ENCODE measurements at places on chromosomes 7 and 10.

GRCh38 chr7:28207486-28208158 lies 27.0 kb upstream of the JAZF1 start:
- no peak for DNase-seq

DNA sequence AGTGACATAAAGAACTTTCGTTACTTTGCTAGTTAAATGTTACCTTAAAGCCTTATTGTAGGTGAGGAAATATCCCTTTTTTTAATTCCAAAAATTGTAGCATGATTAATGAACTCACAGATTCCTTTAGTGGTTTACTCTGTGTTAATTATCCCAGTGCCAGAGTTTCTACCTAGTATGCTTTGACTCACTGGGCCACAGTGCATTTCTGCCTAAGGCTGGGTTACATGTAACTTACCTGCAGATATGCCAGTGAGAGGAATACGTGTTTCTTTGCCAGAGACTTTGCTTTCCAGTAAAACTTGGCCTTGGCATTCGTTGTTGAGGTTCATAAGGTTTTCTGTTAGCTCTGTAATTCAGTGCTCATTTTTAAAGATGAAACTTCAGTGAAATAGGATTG lies 380.8 kb upstream of the LRGUK start:
- no peak for DNase-seq

- no peak for DNase-seq
Observed at GRCh38 chr7:18756378-18757050, 261.0 kb downstream of the HDAC9 start.

DNA sequence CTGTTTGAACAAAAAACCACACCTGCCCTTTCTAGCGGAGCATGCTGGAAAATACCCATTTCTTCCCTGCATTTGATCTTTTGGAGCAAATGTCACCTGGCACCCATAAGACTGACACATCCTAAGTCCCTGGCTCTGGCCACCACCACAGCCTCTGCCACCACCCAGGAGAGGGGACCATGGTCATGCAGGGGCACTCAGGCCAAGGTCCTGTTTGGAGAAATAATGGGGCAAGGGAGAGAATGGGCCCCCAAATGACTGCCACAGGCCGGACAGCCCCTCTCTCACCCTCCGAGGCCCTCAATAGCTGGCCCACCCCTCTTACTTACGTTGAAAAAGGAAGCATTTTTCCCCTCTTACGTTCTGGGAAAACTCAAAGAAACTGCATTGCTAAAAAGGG lies 35.4 kb downstream of the RGS10 start:
- DNase-seq, result no peak

GRCh38 chr10:112970021-112970420 lies 20.0 kb downstream of the TCF7L2 start:
- DNase-seq, result no peak

DNA sequence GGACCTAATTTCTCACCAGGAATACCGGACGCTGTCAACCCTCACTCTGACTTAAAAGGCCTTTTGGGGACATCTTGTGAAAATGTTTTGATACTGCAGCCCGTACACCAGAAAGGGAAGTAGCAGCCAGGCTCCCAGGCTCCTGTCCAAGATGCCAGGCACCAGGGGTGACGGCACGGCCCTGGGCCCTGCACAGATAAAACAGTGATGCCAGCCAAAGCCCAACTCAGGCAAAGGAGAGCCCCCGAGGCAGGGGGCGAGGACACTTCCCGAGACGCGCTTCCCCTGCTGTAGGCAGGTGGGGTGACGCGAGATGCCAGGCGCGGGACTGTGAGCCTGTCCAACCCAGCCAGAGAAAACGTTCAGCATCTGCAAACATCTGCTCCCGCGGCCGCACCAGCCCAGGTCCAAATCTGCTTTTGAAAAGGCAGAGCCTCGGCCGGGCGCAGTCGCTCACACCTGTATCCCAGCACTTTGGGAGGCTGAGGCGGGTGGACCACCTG lies 15.7 kb downstream of the ZFAND2A start:
- no peak for DNase-seq

DNA sequence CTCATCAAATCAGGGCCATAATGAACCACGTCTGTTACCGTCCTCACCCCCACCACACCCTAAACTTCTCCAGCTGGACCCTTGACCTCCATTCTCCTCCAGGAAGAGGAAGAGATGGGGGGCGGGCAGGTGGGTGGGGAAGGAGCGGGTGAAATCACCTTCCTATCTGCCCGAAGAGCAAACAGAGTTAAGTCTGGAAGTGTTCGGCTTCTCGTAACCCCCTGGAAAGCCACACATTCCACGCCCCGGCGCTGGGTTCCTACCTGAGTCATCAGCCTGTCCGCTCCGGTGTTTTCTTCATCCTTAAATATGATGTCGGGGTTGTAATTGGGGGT lies 736 bp downstream of the SHH start:
- no peak for DNase-seq

GRCh38 chr7:121204537-121204936 lies 124.3 kb upstream of the WNT16 start:
- no peak for DNase-seq

- no peak for DNase-seq
Observed at GRCh38 chr10:1570416-1571051, 166.8 kb downstream of the ADARB2 start.

GRCh38 chr7:34761206-34761605 lies 103.2 kb downstream of the NPSR1 start:
- DNase-seq, result no peak

- no peak for DNase-seq
Observed at GRCh38 chr7:77453531-77453930, 37.4 kb upstream of the GSAP start.

GRCh38 chr10:42984035-42984610 lies 92.7 kb upstream of the RET start:
- DNase-seq, result no peak

GRCh38 chr10:84193846-84194423 lies 402 bp upstream of the CDHR1 start:
- no peak for DNase-seq

GRCh38 chr7:29565634-29565981 lies 2.0 kb downstream of the PRR15 start:
- DNase-seq, result no peak

DNA sequence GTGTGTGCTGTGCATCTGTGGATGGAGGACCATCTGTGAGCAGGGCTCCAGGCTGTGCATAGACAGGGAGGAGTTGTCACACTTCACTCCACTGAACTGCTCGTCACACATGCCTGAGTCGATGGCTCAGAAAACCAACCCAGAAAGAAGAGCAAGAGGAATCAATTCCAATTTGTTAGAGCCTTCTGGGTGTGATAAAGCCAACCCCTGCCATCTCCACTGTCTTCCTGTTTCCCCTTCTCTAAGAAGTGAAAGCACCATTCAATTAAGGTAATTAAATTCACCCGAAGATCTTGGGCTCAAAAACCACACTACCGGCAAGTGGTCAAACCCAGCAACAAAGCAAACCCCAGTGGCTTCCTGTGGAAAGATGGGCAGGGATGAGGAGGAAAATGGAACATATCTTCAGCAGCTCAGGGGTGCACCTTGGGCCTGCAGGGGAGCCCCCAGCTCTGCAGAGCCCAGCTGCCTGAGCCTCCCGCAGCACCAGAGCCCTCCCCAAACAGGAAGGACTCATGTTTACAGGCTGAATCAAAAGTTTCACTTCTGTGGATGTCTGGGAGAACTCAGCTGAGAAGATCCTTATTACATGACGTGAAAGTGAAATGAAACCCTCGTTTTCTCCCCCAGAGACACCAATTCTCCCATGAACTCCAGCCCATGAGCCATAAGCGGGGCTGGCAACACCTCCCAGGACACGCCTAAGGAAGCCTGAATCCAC lies 10.9 kb downstream of the C10orf71 start:
- no peak for DNase-seq

DNA sequence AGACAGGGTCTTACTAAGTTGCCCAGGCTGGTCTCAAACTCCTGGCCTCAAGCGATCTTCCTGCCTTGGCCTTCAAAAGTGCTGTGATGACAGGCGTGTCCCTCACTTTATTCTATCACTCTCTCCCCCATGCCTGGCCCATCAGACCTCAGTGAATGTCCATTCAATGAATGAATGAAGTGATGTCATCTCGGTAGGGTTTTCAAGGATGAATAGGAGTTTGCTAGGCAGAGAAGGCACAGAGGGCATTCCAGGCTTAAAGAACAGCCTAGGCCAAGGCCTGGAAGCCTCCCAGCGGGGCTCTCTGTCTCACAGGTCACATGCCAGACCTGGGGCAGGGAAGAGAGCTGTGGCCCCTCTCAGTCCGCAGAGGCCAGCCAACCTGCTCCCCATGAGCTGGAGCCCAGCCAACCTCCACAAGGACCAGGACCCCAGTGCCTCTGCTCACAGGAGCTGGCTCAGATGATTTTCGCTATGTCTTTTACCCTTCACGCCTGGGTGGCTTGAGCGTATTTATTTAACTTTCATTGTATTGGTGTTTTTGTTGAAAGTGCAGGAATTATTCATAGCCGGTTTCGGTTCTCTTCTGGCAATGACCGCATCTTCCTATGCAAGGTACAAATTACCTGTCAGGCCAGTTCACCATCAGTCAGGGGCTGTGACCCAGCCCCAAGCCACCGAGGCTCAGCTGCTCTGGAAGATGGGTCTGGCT lies 11.8 kb upstream of the TNRC18 start:
- no peak for DNase-seq

GRCh38 chr7:133827707-133828623 lies 299.2 kb upstream of the LRGUK start:
- no peak for DNase-seq

DNA sequence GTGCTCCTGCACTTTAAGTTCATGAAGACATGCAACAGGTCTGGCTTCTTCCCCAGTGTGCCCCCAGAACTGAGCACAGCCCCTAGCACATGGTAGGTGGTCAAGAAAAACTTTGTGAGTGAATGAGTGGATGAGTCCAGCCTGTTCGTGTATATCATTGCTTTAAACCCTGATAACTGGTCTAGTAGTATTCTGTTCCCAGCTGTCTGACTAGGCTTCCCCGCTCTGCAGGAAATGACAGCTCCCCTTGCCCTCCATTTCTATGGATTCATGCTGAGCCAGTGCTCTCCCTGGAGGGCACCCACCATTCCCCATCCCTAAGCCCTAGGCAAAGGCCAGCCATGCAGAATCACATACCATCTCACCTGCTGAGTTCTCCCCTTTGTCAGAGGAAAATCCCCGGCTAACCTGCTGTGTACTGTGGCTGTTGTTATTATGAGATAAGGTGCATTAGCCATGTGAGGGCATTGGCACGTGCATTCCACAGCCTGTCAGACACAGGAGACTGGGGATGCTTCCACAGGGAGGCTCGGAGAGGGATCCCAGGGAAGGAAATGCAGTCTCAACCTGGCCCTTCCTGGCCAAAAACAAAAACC lies 698.9 kb downstream of the GRID1 start:
- DNase-seq, result no peak

GRCh38 chr10:60291344-60291930 lies 98.2 kb downstream of the ANK3 start:
- no peak for DNase-seq

All from stimulated activated CD4-positive, alpha-beta T cell treated with anti-CD3 and anti-CD28 coated beads, Interleukin-2, amount 100 ng/mL, for 4 hours (primary cell).